Panc1 (cell line): ENCODE measurements at places on chromosomes 11 and 22.

- DNase-seq, result no peak
Observed at GRCh38 chr11:71537537-71537936, 288 bp upstream of the KRTAP5-8 start.

DNA sequence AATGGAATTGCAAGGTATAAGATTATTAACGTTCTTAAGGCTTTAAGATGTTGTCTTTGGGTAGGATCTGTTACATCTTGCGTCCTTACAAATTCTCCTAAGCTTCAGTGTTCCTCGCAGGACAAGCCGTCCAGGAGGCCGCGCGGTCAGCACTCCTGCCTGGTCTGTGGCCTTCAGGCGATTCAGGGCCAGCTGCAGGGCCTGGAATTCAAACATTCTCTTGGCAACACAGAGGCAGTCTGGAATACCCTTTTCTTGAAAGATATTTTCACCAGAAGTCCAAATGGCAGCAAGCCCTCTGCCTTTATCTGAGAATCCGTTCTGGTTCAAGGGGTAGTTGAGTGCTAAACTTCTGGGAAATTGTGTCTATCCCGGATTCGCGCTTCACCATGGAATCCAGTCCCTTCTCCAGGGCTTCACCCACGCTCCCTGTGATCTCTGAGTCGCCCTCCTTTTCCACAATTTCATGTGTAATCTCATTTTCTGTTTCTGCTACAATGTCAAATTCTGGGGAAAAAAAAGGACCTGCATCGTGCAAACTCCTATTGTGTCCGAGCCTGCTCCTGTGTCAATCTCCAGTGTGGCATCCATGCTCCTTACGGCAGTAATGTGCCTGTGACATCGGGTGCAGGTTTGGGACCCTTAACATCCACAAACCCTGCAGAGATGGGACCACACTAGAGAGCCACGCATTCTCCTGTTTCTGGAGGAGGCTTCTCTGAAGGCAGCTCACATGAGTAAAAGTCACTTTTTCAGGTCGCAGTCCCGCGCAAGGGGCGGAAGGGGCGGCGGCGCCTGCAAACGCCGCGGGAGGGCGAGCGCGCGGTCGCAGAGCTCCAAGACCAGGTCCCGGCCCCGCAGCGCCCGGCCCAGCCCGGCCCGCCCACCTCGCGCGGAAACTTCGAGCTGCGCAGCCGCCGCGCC lies 25.4 kb upstream of the SORL1 start:
- no peak for DNase-seq

GRCh38 chr11:123517559-123518364 lies 87.7 kb downstream of the GRAMD1B start:
- no peak for DNase-seq

- no peak for DNase-seq
Observed at GRCh38 chr11:114074546-114075343, 15.2 kb downstream of the ZBTB16 start.
